ENCODE measurements at places on chromosomes 16 and 17. TPM values are rescaled to one million over a fixed set of nuclear protein-coding genes. Genes with fewer than 3 reads are reported as not detected.

- no peak for DNase-seq
Observed at GRCh38 chr17:65261682-65262636, 124.8 kb downstream of the RGS9 start.

GRCh38 chr16:83701494-83701893, 106.3 kb upstream of the HSBP1 start:
- DNase-seq = peak; percentile 68

GRCh38 chr16:12796498-12796897, 7.2 kb downstream of the CPPED1 start:
- DNase-seq = no peak

- DNase-seq = no peak
Observed at GRCh38 chr16:68646953-68647659, 2.0 kb downstream of the CDH3 start.

- DNase-seq = no peak
Observed at GRCh38 chr17:30296499-30297080, 4.8 kb upstream of the BLMH start.

- DNase-seq = no peak
Observed at GRCh38 chr17:62592341-62593099, 35.0 kb upstream of the MRC2 start.

DNA sequence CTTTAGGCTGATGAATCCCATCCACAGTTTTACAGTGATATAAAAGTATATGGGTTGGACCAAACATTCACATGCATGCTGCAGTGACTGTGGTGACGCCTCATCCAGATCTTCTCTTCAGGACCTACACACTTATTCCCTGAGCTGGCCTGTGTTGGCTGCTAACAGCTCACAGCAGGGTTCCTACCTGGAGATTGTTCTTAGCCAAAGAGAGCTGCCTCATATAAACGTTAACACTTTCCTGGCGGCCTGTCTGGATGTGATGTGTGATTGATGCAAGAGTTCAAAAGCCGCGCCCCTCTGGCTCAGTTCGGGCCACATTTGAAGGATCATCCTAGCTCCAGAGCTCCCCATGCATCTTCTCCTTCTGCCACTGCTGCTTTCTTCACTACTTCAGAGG, 93.0 kb upstream of the NETO2 start:
- DNase-seq = no peak

MPP3 gene
- 12.6 TPM for total RNA-seq

SLC16A13 gene
- 19.6 TPM for total RNA-seq
